CD4-positive, alpha-beta memory T cell (primary cell): ENCODE measurements at places on chromosomes 11 and 22.
A peak's percentile ranks its signal among the peaks of the same experiment; 100 is the strongest.

DNA sequence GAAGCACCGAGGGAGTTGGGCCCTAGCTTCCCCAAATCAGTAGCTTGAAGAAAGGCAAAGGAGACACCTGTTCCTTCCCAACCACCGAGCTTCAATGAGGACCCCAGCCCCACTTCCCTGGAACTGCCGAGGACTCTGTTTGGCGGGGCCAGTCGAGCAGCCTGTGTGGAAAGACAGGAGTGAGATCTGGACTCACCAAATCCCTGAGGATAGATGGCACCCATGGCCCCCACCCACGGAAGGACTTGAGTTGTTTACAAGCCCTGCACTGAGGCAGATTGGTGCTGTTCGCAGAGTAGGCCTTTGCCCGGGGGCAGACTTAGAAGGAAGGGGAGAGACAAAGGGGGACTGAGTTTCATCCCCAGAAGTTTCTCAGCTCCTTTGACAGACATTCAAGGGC is 64.6 kb downstream of the FEZ1 start:
- DNase-seq, result no peak

GRCh38 chr11:17287058-17287457 is 10.5 kb downstream of the NUCB2 start:
- DNase-seq, result no peak

DNA sequence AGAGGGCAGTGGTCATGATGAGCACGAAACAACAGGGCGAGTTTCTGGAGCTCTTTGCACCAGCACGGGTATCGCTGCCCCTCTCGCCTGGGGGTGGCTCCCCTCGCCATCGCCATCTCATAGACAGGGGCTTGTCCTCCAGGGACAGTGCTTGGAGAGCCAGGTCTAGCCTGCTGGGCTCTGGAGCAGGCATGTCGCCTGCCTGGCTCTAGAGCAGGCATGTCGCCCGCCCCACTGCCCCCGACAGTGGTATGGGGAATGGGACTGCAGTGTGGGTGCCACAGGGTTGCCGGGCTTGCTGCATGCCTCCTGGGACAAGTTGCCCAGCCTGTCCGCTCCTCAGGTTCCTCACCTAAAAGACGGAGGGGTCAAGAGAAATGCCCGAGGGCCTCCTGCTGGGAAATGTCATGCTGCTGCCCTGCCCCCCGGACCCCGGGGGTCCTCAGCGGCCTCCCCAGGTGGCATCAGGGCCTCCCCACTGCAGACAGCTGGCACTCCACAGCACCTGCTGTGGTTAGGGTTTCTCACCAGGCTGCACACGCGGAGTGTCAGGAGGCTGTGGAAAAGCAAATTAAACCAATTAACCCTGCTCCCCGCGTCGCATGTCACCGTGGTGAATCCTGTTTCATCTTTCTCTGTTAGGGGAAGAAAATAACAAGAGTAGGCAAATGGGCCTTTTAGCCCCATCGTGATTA is 403.0 kb downstream of the TBC1D22A start:
- no peak for DNase-seq

DNA sequence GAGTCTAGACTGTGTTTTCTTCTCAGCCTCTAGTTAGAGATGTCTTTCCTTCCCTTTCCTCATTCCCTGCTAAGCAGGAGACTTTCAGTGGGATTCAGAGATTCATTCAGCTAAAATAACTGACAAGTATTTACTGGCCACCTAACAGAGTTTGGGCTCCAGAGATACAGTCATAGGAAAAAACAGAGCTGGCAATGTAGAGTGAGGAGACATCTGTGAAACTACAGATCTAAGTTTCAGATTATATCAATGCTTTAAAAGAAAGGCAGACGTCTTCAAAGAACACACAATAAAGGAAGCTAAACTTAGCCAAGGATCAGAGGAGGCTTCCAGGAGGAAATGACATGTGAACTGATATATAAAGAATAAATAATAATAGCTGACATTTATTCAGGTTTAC is 355.6 kb upstream of the DDI1 start:
- DNase-seq, result no peak

GRCh38 chr22:28955817-28956216 is 72.4 kb downstream of the ZNRF3 start:
- DNase-seq, result peak; percentile 78

GRCh38 chr11:43234881-43235280 is 76.9 kb upstream of the API5 start:
- no peak for DNase-seq
